NCI-H345 (cell line): ENCODE measurements at places on chromosomes 2 and 18.

DNA sequence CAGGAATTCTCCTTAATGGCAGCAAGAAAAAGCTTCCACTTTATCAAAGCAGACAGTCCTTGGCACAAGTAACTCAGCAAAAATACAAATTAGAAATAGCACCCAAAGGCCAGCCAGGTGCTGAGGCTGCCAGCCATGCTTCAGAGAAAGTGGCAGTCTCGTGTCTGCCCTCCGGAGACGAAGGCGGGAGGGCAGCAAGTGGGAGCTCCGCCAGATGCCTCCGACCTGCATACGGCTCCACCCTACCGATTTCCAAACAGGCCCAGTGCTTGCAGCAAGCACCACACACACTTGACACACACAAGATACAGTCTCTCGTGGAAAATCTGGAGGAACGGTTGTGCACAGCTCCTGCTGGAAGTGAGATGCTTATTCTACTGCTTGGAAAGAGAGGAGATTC lies 134.9 kb upstream of the REV1 start:
- DNase-seq: no peak

GRCh38 chr2:159571540-159572260 lies 44.6 kb downstream of the BAZ2B start:
- DNase-seq: no peak

DNA sequence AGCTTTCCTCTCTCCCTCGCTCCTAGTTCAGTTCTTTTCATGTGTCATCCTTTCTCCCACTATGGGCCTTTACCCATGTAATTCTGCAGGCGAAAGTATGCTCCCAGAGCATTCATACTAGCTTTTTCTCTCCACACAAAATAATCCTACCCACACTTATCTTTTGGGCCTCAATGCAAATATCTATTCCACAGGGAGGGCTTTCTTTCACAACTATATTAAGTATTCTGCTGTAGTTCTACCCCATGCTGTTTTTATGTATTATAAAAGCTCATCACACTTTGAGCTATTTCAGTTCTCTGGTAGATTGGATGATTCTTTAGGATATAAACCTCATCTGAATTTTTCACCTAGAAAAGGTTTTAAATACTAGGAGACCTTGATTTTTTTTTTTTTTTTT lies 774.6 kb upstream of the CRIM1 start:
- no peak for DNase-seq

DNA sequence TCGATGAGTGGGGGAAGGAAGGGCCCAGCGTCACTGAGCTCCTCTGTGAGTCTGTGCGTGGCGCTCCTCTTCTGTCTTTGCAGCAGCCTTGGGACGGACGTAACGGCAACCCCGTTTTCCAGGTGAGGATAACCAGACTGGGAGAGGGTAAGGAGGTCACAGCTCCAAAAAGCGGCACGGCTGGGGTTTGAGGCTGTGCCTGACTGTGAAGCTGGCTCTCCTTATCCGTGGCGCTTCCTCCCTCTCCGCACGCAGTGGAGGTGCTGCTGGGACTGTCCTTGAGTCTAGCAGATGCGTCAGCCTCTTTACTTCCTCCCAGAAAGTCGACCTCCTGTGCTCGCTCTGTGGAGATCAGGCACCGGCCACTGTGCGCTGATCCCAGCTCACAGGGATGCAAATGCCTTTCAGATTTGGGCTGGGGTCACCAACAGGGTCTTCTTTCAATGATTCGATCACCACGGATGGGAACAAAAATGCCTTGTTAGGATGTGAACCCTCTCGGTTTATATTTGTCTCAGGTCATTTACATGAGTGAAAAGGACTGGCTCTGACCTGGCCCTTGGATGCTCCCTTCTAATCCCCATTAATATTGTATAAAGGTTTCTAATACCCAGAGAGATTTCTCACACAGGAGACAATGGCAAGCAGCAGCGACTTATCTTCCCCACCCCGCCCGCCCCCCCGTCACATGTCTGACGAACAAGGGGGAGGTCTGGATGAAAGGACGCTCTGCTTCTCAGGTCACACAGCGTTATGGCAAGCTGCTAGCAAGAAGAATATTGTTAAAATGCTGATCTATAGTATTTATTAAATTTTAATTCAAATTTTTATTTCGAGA lies 30.1 kb upstream of the E2F6 start:
- no peak for DNase-seq
